CD4-positive, CD25-positive, alpha-beta regulatory T cell (primary cell): ENCODE measurements at places on chromosomes 4 and X. TPM values are rescaled to one million over a fixed set of nuclear protein-coding genes. Genes with fewer than 3 reads are reported as not detected.
A peak's percentile ranks its signal among the peaks of the same experiment; 100 is the strongest.

Gene ZXDB
- total RNA-seq: 21.3 TPM

Gene CPEB2
- total RNA-seq: 27.5 TPM

Gene CXXC4
- not detected for total RNA-seq

Gene EPHA5
- not detected for total RNA-seq

Gene GPR50
- not detected for total RNA-seq

Gene GAGE1
- not detected for total RNA-seq

Gene GRIA2
- total RNA-seq: not detected

Gene CCDC120
- total RNA-seq: 10.2 TPM

Gene SPARCL1
- not detected for total RNA-seq

Gene SULT1E1
- not detected for total RNA-seq

Gene SMIM9
- total RNA-seq: not detected

DNA sequence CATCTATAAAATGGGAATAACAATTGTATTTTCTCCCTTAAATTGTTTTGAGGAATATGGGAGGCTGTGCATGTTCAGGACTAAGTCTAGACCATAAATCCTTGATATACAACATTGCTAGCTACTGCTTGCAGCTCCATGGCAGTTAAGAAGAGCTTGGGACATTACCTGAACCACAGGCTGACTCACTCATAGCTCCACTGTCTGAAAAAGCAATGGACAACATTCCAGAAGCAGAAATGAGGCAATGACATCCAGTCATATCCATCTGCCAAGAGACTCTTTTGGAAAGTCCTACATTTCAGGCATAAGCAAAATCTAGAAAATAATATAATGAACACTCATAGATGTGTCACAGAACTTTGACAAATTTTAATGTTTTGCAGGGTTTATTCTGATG, 167.3 kb upstream of the LEF1 start:
- H3K4me3 ChIP-seq: no peak overlapping the region
- no peaks in the 10 kb centered on the region for H3K4me1 ChIP-seq
- H3K27ac ChIP-seq: no peak overlapping the region
- no peak for DNase-seq
- no peaks in the 10 kb centered on the region for H3K27me3 ChIP-seq
- H3K36me3 ChIP-seq: no peaks in the 10 kb centered on the region

DNA sequence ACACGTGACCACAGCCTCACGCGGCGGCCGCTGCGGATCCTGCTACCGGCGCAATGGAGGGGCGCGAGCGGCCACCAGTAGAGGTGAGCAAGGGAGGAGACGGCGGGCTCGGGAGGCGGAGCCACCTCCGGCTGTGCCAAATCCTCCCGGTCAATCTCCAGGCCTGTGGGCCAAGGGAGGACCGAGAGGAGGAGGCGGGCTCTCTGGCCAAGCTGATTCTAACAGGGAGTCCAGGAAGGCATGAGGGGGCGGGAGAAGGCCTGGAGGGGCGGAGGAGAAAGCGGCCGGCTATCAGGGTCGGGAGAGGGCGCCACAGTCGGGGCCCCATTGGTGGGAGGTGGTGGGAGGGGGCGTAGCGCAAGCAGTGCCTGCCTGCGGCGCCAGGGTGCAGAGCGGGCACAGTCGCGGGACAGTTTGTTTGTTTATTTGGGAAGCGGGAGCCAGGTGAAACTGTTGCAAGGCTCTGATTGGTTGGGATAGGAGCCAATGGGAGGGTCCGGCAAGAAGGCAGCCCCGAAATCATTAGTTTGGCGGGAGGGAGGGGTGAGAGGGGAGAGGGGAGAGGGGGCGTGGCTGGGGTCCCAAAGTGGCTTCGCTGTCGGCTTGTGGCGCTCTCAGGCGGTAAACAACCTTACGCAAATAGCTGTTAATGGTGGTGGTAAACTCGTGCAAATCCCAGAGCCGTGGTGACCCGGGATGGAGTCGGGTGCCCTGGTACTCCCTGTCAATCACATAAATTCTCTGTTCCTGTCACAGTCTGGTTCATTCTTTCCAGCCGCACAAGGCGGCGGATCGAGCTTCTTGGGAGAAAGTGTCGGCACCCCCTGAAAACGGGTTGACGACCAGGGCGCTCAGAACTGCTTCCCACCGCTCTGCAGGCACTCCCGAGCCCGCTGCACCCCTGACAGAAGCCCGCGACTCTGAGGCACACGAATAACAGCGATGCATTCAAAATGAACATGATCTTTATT, at the start of gene IRS4:
Gene IRS4, minus strand, starts transcription at position 55 of the 971 bp plus-strand sequence.
- no peaks in the 10 kb centered on the region for H3K27me3 ChIP-seq
- no peak for DNase-seq
- H3K27ac ChIP-seq: no peak within 1 kb of the TSS
- H3K4me3 ChIP-seq: no peak within 1 kb of the TSS
- H3K36me3 ChIP-seq: no peaks in the 10 kb centered on the region

DNA sequence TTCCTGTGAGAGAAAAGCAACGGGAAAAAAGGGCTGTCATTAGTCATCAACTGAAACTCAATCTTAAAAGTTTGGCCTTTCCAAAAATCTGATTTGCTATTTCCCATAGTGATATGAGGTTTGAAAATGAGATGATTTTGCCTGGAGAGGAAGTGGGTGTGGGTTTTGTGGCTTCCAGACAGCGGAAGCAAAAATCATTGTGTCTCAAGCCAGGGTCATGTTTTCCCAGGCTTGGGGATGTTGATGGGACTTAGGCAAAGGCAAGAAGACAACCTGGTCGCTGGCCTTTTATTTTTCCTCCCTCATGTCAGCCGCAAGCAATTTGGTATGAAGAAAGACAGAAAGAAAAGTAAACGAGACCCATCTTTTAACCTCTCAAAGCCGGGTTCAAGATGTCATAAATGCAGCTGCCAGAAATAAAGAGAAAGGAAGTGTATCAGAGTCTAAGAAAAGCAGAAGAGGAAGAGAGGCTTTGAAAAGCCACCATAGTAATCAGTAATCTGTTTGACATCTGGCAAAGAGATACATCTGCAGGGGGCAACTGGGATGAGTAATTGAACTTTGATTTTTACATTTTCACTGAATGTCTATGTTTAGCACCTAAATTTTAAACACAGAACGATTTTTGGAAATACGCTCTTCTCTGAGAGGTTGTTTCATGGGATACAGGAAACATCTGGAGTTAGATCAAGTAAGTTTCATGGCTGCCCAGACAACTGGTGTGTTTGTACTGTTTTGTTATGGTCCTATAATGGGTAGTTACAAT, 521.6 kb upstream of the SLIT2 start:
- H3K27ac ChIP-seq: no peak overlapping the region
- no peaks in the 10 kb centered on the region for H3K27me3 ChIP-seq
- DNase-seq: no peak
- no peak overlapping the region for H3K4me3 ChIP-seq
- H3K36me3 ChIP-seq: no peaks in the 10 kb centered on the region

GRCh38 chrX:11537141-11537540, 128.6 kb downstream of the ARHGAP6 start:
- no peak overlapping the region for H3K27ac ChIP-seq
- no peaks in the 10 kb centered on the region for H3K27me3 ChIP-seq
- no peak for DNase-seq
- no peaks in the 10 kb centered on the region for H3K4me1 ChIP-seq
- H3K4me3 ChIP-seq: no peak overlapping the region

DNA sequence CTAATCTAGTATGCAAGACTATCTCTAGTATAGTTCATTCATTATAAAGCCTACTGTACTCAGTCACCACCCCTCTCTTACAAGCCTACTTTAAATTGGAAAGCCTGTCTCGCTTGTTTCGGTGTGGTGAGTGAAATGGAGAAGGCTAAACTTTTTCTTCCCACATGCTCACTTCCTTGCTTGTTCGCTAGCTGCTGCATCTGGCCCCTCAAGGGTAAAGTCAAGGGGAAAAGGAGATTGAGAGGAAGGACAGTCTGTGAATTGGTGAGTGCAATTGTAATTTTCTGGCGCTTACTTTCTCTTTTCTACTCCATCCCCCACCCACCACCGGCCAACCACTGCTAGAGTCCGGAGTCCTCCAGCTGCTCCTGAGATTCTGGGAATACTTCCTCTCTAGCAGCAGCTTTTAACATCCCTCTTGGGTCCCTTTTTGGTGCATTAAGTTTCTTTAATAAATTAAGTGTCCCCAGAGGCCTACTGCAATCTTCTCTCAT, 12.1 kb upstream of the ARAP2 start:
- no peaks in the 10 kb centered on the region for H3K36me3 ChIP-seq
- no peak for DNase-seq
- H3K27ac ChIP-seq: peak overlapping the region; percentile 50
- H3K4me3 ChIP-seq: peak overlapping the region; percentile 37
- peaks cover 19% of the 10 kb centered on the region for H3K4me1 ChIP-seq

DNA sequence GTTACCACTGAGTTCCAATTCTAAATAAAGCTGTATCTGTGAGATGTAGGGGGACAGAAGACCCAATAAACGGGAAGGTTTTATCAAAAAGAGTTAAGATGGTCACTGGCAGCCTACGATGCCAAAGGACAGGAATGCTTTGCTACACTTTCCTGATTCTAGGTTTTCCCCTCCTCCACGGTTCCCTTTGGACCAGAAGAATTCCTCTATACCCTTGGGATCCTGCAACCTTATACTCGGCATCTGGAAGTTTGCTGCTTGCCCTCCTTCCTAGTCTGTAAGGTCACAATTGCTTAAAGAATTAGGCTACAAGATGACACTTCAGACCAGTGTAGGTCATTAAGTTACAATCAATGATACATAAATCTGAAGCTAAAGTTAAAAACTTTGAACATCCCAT, 64.3 kb downstream of the SCML2 start:
- no peaks in the 10 kb centered on the region for H3K36me3 ChIP-seq
- H3K4me3 ChIP-seq: no peak overlapping the region
- no peaks in the 10 kb centered on the region for H3K27me3 ChIP-seq
- no peak overlapping the region for H3K27ac ChIP-seq
- no peak for DNase-seq

DNA sequence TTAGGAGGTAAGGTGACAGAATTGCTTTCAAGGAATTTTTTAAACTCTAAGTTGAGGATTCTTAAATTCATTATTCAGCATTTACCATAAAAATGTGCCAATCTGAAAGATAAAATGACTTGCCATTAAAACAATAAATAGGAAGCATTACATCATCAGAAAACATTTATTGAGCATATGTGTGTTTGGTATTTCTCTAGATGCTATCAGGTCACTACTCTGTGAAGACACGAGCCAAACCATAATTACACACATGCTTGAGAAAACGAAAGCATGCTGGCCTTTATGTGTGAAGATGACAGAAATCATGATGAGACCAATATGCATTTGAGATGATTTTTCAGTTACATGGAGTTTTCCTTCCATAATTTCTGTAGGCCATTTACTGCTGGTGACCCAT, 12.3 kb upstream of the IL21 start:
- H3K4me1 ChIP-seq: peaks cover 4% of the 10 kb centered on the region
- DNase-seq: no peak
- no peaks in the 10 kb centered on the region for H3K27me3 ChIP-seq

DNA sequence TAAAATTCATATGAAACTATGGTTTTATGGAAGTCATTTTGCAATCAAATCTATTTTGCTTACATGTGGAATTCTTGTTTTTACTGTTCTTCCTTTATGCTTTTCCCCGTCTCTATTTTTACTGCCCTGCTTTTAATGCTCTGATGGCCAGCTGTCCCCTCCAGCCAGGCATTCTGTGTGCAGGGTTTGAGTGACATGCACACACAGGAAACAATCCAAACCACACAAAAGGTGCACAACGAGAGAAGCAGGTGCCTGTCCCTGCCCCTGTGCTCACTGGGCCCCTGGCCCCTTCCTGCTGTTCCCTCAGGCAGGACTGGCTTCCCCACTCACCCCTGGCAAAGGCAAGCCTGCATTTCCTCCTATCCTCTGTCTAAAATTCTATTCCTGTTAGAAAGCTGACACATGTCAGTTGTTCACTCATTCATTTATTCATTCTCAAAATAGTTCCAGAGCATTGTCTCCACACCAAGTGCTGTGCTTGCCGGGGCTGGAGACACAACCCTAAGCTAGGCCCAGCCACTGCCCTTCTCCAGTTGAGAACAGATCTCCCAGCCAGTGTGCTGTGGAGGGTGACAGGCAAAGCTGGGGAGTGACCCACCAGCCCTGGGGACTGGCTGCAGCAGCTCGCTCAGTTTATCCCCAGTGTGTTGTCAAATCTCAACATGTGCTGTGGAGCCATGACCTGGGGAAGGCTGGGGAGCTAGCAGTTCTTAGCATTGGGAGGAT, 346.3 kb downstream of the FBXW7 start:
- no peak for DNase-seq
- H3K4me3 ChIP-seq: no peak overlapping the region
- no peaks in the 10 kb centered on the region for H3K4me1 ChIP-seq
- no peak overlapping the region for H3K27ac ChIP-seq
- no peaks in the 10 kb centered on the region for H3K27me3 ChIP-seq

DNA sequence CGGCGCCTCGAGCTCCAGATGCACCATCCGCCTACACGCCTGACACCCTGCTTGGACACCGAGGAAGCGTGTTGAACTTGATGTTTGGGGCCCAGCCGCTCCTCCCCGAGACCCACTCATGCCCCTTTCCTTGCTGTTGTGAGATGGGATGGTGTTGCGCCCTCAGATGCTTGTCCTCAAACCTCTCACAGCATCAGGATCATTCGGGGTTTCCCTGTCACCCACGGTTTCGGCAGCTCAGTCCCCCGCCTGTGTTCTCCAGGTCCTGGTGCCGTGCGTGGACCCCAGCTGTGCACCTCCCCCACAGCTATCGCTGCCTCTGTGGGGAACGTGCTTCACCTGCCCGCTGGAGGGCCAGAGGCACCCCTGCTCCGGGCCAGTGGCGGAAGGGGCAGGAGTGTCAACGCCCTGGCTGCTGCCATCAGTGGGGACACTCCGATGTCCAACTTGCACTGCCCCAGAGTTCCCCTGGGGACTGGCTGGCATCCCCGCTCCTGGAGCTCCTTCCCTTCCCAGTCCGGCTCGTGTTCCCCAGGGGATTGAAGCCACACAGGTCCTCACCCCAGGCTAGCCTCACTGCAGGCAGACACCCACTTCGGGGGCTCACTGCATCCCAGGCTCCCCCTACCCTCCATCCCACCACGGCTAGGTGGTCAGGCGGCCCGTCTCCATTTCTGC, 82.3 kb upstream of the ADRA2C start:
- H3K27me3 ChIP-seq: no peaks in the 10 kb centered on the region
- H3K4me1 ChIP-seq: no peaks in the 10 kb centered on the region
- no peak for DNase-seq
- H3K4me3 ChIP-seq: no peak overlapping the region

- H3K36me3 ChIP-seq: no peaks in the 10 kb centered on the region
- no peak overlapping the region for H3K4me3 ChIP-seq
- H3K27me3 ChIP-seq: no peaks in the 10 kb centered on the region
- no peak overlapping the region for H3K27ac ChIP-seq
- H3K4me1 ChIP-seq: no peaks in the 10 kb centered on the region
Measured at GRCh38 chr4:187887906-187888305, 107.7 kb upstream of the ZFP42 start.
